ENCODE measurements at places on chromosomes 13 and 19.

GRCh38 chr13:48532256-48532505 is 699 bp downstream of the RCBTB2 start:
- no peak for DNase-seq

- no peak for DNase-seq
Measured at GRCh38 chr19:3041761-3042620, 12.9 kb upstream of the TLE2 start.

DNA sequence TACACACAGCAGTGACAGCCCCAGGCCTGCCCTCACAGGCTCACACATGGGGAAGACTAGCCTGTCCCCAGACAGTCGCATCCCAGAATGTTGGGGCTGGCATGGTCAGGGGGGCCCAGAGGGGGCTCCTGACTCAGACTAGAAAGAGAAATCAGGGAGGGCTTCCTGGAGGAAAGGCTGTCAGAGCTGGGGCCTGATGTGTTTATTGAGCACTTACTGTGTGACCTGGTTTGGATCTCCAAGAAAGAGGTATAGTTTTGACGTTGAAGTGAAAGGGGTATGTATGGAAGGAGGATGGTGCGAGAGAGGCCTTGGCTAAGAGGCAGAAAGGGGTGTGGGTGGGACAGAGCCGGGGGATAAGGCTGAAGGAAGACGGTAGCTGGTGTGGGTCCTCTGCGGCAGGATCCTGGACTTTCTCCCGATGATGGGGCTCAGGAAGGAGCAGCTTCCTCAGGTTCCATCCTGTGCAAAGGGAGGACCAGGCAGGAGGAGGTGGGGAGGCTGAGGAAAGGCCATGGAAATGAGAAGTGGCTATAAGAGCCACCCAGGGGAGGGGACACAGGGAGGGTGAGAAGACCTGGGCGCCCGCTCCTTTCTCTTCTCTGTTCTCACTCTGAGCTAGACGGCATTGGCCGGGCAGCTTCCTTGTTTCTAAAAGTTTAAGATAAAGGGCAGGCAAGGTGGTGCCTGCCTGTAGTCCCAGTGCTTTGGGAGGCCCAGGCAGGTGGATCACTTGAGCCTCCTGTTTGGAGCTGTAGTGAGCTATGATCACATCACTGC is 16.1 kb upstream of the BCL3 start:
- no peak for DNase-seq

GRCh38 chr19:53868892-53869804 is 1.5 kb downstream of the MYADM start:
- no peak for DNase-seq

DNA sequence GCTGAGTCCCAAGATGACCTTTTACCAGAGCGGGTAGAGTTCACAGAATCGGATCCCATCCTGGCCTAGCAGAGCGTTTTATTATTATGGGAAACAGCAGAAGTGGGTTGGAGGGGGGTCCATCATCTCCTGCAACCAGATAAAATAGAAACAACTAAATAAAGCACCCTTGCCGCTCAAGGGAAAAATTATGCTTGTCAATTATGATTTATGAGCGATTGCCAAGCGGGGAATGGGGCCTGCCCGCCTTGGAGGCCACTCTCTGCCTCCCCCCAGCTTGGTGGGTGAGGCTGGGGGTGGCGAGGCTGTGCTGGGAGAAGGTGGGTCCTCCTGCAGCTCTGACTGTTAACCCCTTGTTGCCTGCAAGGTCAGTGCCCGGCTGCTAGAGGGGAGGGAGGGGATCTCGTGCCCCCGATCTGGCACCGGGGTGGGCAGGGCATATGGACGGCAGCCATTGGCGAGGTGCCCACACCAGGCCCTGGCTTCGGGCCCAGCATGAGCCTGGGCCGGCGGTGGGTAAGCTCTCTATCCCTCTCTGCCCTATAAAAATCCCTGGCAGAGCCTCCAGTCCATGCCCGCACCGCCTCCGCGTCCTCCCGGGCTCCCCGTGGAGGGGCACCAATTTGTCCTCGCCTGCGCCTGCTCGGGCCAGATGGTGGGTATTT is 129.1 kb downstream of the URI1 start:
- peak; percentile 19 for DNase-seq

DNA sequence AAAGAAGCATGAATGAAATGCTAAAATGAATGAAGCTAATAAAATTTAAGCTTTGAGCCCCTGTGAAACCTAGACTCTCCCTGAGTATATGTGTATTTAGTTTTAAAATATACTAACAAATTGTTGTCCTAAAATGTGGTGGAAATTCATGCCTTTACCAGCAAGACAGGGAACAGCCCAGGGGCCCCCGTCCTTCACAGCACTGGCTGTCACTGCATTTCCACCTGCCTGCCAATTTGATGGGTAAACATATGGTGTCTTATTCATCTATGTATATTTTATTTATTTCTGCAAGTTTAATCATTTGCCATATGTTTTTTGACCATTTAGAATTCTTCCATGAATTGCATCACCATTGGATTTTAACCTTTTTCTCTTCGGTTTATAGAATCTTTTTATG is 463.7 kb upstream of the NBEA start:
- no peak for DNase-seq

- DNase-seq = no peak
Measured at GRCh38 chr13:79775830-79776229, 294.9 kb downstream of the NDFIP2 start.

DNA sequence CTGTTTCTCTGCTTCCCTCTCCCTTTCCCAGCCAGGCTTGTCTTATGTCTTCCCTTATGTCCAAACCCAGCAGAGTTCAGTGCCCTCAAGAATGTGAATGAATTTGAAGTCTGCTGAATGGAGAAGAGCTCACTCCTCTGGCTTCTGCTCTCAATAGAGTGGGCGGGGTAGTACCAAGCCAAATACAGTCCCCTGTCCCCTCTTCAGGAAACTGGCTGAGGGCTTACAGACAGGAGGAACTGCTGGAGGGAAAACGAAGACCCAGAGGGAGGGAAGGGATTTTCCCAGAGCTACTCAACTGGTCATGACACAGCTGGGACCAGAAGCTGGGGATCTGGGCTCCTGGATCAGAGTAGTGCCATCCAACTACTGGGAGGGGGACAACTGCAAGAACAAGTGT is 32.9 kb upstream of the POU2F2 start:
- DNase-seq = no peak

DNA sequence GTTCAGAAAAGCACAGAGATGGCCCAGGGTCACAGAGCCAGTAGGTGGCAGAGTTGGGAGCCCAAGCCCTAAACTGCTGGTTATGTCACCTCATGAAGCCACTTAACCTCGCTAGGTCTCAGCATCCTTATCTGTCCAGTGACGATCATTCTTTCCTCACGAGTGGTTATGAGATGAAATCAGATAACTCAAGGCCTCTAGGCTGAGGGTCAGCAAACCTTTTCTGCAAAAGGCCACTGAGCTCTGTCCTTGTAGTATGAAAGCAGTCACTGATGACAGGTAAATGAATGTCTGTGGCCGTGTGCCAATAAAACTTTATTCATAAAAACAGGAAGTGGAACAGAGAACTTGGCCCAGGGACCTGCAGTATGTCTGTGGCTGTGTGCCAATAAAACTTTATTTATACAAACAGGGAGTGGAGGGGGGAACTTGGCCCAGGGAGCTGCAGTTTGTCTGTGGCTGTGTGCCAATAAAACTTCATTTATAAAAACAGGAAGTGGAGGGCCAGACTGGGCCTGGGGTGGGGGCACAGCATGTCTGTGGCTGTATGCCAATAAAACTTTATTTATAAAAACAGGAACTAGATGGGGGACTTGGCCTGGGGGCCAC is 71.2 kb downstream of the GNG7 start:
- DNase-seq = peak; percentile 19

GRCh38 chr13:50326811-50327210 is 311.6 kb downstream of the KCNRG start:
- DNase-seq = no peak

- DNase-seq = no peak
Measured at GRCh38 chr19:16418597-16418962, 53.2 kb downstream of the EPS15L1 start.

GRCh38 chr13:23947893-23948292 is 50.6 kb upstream of the C1QTNF9B start:
- DNase-seq = no peak

GRCh38 chr13:110822669-110822945 is 92.3 kb downstream of the ANKRD10 start:
- no peak for DNase-seq

- no peak for DNase-seq
Measured at GRCh38 chr13:59277106-59277505, 886.6 kb downstream of the DIAPH3 start.

DNA sequence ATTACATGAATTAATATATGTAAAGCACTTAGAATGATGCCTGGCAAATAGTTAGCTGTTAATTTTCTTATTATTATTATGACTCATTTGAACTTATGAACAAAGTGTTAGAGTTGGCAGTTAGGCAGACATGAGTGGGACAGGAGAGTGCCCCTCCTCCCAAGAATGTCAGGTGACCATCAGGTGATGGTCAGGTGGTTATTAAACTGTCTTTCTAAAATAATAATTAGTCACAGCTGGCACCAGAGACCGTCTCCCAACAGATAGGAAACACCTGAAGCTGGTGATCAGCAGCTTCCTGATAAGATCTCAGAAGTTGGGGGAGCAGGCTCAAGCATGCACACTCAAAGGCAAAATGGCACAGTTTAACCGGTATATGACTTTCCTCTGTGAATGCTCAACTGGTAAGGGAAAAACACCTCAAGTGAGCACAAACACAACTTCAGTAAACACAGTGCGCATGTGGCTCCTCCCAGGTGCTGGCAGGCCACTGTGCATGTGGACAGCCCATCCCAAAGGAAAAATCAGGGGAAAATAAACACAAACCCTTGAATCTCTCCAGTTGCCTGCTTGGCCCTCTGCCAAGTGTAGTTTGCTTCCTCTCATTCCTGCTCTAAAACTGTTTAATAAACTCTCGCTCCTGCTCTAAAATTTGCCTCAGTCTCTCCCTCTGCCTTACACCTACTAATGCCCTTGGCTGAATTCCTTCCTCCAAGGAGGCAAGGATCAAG is 54.0 kb downstream of the FLT1 start:
- no peak for DNase-seq

GRCh38 chr19:51816711-51817110 is 21.8 kb downstream of the FPR3 start:
- no peak for DNase-seq

GRCh38 chr19:19775891-19776205 is 42.9 kb upstream of the ZNF14 start:
- DNase-seq = no peak

DNA sequence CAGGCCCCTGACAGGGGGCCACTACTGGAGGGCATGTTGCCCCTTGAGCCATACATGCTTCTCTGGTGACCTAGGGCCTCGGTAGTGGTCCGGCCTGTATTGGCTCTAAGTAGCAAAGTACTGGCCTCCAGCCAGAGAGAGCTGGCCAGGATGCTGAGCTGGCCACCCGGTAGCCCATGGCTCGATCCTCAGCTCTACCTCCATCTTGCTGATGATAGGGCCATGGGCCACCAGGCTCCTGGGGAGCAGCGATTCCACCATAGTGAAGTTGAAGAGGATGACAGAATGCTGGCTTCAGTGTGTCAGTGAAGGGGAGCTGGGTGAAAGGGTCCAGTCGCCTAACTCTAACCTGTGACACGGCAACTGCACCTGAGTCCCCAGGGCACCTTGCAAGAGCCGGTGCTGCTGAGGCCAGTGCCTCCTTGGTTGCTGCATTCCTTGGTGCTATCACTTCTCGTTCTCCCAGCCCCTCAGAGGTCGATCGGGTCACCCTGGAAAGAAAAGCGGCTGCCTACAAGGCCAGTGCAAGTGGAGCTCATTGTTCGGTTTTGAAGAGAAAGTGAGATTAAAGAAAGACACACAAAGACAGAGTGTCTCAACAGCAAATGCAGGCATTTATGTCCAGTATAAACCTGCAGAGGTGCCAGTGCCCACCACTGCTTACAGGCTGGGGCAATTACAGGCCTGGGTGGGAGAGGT is 5.0 kb downstream of the FPR3 start:
- DNase-seq = no peak

DNA sequence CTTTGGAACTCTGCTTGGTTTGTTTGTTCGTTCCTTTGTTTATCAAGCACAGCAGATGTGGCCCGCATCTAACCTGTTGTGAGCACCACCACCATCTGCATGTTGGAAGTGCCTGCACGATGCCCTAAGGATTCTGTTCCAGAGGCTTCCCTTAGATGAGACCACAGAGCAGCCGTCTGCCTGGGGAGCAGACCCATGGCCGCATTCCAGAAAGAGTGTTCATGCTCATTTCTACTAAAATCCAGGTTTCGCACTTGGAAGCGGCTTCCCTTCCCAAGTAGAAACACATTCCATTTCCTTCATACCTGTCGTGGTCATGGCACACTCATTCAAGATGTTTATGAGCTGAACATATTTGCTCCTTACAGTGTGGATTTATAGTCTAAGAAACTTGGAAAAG is 27.2 kb downstream of the COL4A2 start:
- DNase-seq = no peak

GRCh38 chr19:2588081-2588777 is 112.3 kb downstream of the GADD45B start:
- no peak for DNase-seq

- no peak for DNase-seq
Measured at GRCh38 chr13:111577956-111578605, 257.6 kb downstream of the TEX29 start.

DNA sequence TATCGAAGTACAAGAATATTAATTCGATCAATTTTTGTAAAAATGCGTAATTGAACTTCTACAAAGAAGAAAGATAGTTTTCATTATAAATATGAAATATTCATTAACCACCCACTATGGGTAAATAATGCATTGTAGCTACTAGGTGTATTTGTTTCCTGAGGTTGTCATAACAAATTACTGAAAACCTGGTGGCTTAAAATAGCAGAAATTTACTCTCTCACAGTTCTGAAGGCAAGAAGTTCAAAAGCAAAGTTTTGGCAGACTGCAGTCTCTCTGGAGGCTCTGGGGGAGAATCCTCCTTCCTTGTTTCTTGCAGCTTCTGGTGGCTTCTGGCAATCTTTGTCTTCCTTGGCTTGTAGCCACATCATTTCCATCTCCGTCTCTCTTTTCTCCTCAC is 99.2 kb upstream of the MIR17HG start:
- no peak for DNase-seq

DNA sequence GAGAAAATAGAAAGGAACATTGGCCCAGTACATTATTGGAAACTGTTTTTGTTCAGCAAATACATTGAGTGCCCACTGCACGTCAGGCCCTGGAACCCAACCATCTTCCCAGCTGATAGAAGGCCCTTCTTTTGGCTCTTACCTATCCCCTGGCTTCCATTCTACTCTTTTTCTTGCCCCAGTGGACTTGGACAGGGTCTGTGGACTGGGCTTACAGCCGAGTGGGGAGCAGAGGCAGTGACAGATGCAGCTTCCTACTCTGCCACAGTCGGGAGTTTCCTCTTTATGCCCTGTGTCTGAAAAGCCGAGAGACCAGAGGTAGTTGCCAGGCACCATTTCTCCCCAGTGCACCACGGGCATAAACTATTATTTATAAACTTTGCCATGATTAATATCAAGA is 70.4 kb downstream of the ARHGAP35 start:
- peak; percentile 87 for DNase-seq

DNA sequence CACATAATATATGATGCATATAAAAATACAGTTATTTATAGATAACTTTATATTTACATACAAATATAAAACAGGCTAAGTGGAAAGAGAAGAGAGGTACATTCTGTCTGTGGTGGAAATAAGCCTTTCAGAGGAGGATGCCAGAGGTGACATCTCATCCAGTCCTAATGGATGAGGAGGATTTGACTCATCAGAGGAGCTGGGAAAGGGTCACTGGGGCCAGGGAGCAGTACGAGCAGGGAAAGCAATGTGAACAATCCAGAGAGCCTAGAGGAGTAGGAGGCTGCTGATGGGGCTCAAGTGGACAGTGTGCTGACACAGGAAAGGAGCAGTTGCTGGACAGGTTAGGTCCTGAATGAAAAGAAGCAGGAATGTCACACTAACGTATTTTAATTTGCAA is 18.6 kb downstream of the NALCN start:
- DNase-seq = no peak

GRCh38 chr13:84038001-84038400 is 155.7 kb upstream of the SLITRK1 start:
- no peak for DNase-seq

Data from NCI-H446 (cell line).